Psoas muscle (tissue), 8 donors: ENCODE measurements at places on chromosomes 5 and 9.

DNA sequence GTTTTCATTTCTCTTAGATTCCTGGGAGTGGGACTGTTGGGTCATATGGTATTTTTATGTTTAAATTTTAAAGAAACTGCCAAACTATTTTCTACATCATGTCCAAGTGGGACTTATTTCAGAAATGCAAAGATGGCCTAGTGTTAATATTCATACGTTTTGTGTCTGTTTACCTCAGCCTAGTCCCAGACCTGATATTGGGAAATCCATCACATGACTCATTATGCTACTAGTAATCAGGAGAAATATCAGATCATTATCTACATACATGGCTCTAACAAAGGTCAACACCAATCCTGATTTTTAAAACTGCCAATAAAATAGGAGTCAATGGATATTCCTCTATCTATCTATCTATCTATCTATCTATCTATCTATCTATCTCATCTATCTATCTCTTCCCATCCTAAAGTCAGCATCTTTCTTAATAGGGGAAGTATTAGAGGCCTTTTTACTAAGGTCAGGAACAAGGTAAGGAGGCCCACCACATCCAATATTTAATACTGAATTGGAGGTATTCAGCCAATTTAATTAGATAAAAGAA, 4.7 kb downstream of the RASGEF1C start:
- H3K36me3 ChIP-seq: no peaks in the 10 kb centered on the region
- H3K4me3 ChIP-seq: no peak overlapping the region
- H3K27ac ChIP-seq: no peak overlapping the region

- H3K27me3 ChIP-seq: no peaks in the 10 kb centered on the region
- no peak for DNase-seq
- no peak overlapping the region for H3K4me3 ChIP-seq
- peak overlapping the region; percentile 68 for H3K27ac ChIP-seq
Measured at GRCh38 chr9:93119703-93119952, 14.4 kb downstream of the NINJ1 start.

GRCh38 chr9:13430368-13431221, 151.1 kb upstream of the MPDZ start:
- DNase-seq: no peak
- peak overlapping the region; percentile 17 for H3K4me3 ChIP-seq
- peaks cover 25% of the 10 kb centered on the region for H3K4me1 ChIP-seq

GRCh38 chr5:149150457-149150856, 9.2 kb downstream of the ABLIM3 start:
- peak overlapping the region; percentile 97 for H3K27ac ChIP-seq
- H3K4me1 ChIP-seq: peaks cover 50% of the 10 kb centered on the region
- no peaks in the 10 kb centered on the region for H3K27me3 ChIP-seq
- no peak for DNase-seq

- no peaks in the 10 kb centered on the region for H3K36me3 ChIP-seq
- peaks cover 13% of the 10 kb centered on the region for H3K4me1 ChIP-seq
- no peaks in the 10 kb centered on the region for H3K27me3 ChIP-seq
- no peak overlapping the region for H3K4me3 ChIP-seq
- H3K27ac ChIP-seq: no peak overlapping the region
Measured at GRCh38 chr9:81390792-81391456, 298.4 kb downstream of the TLE1 start.

DNA sequence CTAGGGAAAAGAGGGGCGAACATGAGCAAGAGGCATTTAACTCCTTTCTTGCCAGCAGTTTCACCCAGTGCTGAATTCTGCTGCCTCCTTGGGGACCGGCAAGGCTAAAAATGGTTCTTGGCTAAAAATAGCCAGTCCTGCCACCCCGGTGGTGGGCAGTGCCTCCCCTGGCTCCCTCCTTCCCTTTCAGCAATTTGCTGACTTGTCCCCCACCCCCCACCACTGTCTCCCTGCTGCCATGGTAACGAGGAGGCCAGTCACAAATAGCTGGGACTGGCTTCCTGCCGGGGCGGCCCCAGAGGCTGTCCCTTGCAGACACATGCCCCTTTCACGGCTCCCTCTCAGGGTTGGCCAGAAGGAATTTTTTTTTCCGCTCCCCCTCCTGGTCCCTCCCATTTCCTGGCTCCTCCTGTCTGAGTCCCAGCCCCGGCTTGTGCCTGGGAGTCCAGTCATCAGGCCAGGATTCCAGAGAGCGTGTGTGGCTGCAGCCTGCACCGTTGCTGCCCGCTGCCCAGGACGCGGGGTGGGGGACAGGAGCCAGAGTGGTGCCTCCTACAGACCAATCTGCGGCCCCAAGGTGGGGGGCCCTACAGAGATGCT, 130.3 kb downstream of the RGS3 start:
- H3K27me3 ChIP-seq: no peaks in the 10 kb centered on the region
- peak; percentile 91 for DNase-seq
- peaks cover 46% of the 10 kb centered on the region for H3K4me1 ChIP-seq

- DNase-seq: no peak
- H3K4me1 ChIP-seq: no peaks in the 10 kb centered on the region
- H3K4me3 ChIP-seq: no peak overlapping the region
- H3K36me3 ChIP-seq: no peaks in the 10 kb centered on the region
Measured at GRCh38 chr5:28714907-28715698, 1676.7 kb upstream of the CDH9 start.

DNA sequence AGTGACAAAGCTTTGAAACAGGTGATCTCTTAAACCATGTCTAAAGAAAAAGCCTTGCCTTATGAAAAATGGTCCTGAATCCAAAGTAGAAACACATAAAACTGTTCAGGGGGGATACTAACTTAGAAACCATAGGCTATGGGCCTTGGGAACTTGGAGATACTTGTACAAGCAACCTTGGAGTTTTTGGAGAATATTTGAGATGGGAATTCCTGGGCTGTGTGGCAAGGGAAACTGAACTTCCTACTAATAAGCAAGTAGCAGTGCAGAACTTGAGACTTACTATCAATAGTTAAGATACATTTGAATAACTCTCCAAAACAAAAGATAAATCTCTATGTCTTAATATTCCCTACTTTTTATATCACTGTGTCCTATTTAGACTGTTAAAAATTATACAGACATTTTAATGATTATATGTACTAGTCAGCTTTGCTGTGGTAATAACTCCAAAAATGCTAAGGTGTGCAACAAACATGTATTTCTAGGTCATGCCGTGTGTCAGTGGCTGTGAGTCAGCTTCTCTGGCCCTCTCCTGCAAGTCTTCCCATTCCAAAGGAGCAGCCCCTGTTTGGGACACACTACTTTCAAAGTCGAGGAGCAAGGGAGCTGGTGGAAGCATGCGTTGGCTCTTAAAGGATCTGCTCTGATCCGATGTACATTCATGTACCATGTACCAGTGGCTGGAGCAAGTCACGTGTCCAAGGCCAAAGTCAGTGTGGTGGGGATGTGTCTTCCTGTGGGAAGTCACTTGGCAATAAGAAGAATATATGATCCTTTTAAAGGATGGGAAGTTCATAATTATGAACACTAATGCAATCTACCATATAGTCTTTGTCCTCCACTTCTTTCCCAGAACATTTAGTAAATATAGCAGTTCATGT, 39.6 kb downstream of the SNX30 start:
- no peaks in the 10 kb centered on the region for H3K27me3 ChIP-seq
- DNase-seq: no peak
- no peak overlapping the region for H3K4me3 ChIP-seq

DNA sequence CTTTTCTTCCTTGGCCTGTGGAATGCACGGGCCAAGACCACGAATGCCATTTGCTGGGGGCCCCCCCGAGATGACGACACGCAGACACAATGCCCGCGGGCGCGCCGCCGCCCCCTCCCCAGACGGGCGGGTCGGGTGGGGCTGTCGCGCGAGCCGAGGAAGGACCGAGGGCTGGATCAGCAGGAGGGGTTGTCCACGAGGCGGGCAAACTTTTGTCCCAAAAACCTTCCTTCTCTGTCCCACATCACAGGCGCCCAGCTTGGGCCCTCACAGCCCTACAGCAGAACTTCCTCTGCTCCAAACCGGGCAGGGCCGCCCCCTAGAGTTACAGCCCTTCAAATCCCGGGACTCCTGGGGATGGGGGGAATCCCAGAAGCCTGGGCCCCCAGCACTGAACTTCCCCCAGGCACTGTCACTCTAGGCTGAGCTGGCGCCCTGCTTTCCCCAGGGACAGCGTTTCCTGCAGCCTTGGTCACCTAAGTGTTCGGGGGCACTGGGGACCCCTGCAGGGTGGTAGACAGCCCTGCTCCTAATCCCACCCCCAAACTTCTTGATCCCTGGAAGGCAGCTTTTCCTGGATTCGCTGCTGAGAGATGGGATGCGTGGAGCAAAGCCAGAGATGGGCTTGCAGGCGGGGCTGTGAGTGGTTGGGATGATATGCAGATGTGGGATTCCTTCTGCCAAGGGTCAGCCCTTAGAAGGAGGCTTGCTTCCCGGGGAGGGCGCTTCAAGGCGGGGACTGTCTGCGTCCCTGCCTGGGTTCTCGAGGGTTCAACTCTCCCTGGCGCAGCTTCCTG, 980 bp downstream of the COL5A1 start:
- peaks cover 75% of the 10 kb centered on the region for H3K27me3 ChIP-seq
- peak overlapping the region; percentile 25 for H3K27ac ChIP-seq
- no peaks in the 10 kb centered on the region for H3K4me1 ChIP-seq
- H3K36me3 ChIP-seq: no peaks in the 10 kb centered on the region

- DNase-seq: no peak
- H3K27me3 ChIP-seq: no peaks in the 10 kb centered on the region
- H3K27ac ChIP-seq: no peak overlapping the region
Measured at GRCh38 chr5:108998216-108998615, 250.5 kb downstream of the FER start.

- DNase-seq: peak; percentile 44
- no peaks in the 10 kb centered on the region for H3K27me3 ChIP-seq
- H3K36me3 ChIP-seq: no peaks in the 10 kb centered on the region
- no peak overlapping the region for H3K27ac ChIP-seq
- H3K4me3 ChIP-seq: no peak overlapping the region
Measured at GRCh38 chr5:1479581-1480188, 34.4 kb upstream of the SLC6A3 start.

- H3K27ac ChIP-seq: no peak overlapping the region
- no peaks in the 10 kb centered on the region for H3K27me3 ChIP-seq
- no peak for DNase-seq
- no peaks in the 10 kb centered on the region for H3K36me3 ChIP-seq
- H3K4me1 ChIP-seq: no peaks in the 10 kb centered on the region
Measured at GRCh38 chr5:133383580-133383939, 228.8 kb downstream of the FSTL4 start.

DNA sequence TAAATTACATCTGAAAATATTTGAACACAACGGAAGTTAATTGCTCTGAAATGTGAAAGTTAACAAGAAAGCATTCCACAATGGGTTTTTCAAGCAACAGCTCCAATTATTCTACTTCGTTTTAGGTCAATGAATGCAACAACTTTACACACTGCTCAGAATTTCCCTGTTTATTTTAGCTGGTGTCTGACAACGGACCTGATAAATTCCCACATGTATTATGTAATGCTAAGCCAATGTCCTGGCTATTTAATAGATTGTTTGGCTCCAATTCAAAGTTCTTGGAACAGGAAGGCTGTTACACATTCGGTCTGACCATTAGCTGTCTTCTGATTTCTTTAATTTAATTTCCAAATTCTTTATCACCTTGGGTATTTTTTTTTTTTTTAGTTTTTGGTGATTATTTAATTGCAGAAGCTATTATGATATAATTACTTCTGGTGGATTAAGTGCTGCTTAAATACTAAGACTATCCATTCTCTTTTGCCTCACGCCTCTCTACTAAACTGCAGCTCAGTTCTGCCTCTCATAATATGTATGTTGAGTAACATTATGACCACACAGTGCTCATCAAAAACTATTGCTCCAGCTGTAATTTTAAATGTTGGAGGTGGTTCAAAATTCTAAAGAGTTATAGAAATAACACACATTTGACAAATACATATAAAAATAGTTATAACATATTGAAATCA, 57.9 kb downstream of the MEF2C start:
- peaks cover 23% of the 10 kb centered on the region for H3K36me3 ChIP-seq
- H3K4me1 ChIP-seq: peaks cover 99% of the 10 kb centered on the region
- no peaks in the 10 kb centered on the region for H3K27me3 ChIP-seq
- peak overlapping the region; percentile 87 for H3K27ac ChIP-seq
- peak overlapping the region; percentile 51 for H3K4me3 ChIP-seq
- DNase-seq: no peak

GRCh38 chr9:92247981-92248380, 45.5 kb downstream of the IARS1 start:
- DNase-seq: no peak
- no peaks in the 10 kb centered on the region for H3K27me3 ChIP-seq
- no peak overlapping the region for H3K27ac ChIP-seq
- peaks cover 22% of the 10 kb centered on the region for H3K36me3 ChIP-seq
- H3K4me3 ChIP-seq: no peak overlapping the region

- no peak overlapping the region for H3K4me3 ChIP-seq
- no peak overlapping the region for H3K27ac ChIP-seq
- H3K4me1 ChIP-seq: peaks cover 4% of the 10 kb centered on the region
- no peaks in the 10 kb centered on the region for H3K27me3 ChIP-seq
Measured at GRCh38 chr5:72641164-72641563, 134.0 kb upstream of the ZNF366 start.
